Heart right ventricle (tissue), 16 donors: ENCODE measurements at places on chromosomes 5 and 9. TPM values are rescaled to one million over a fixed set of nuclear protein-coding genes. Genes with fewer than 3 reads are reported as not detected.
A peak's percentile ranks its signal among the peaks of the same experiment; 100 is the strongest.

PCDHGB6 gene
- polyA plus RNA-seq, result 1.1 TPM

FBN2 gene
- polyA plus RNA-seq, result 12.0 TPM

DNA sequence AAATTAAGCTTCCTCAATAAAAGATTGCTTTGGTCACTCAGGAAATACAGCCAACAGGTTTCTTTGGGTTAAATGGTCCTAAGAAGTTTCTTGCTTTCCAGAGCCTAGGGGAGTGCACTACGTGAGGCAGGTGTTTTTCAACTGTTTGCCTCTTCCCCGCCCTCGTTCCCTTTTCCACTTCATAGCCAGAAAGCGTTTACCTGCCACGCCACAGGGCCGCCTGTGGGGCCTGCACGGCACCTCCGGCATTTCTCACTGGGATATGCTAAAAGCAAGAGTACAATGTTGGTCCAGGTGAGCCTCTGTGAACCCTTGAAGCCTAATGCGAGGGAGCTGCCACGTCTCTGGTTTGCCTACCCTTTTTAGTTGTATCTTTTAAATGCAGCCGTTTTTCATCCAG, 167.6 kb upstream of the OTULINL start:
- no peak overlapping the region for H3K4me3 ChIP-seq
- no peak for DNase-seq
- peaks cover 35% of the 10 kb centered on the region for H3K4me1 ChIP-seq
- peaks cover 80% of the 10 kb centered on the region for H3K36me3 ChIP-seq
- no peaks in the 10 kb centered on the region for H3K27me3 ChIP-seq

- H3K27ac ChIP-seq, result no peak overlapping the region
- no peaks in the 10 kb centered on the region for H3K36me3 ChIP-seq
- H3K4me1 ChIP-seq, result no peaks in the 10 kb centered on the region
- no peak overlapping the region for H3K4me3 ChIP-seq
- no peak for DNase-seq
Observed at GRCh38 chr5:89613222-89613956, 730.4 kb upstream of the MEF2C start.

GRCh38 chr5:153816870-153817269, 221.8 kb downstream of the FAM114A2 start:
- H3K4me1 ChIP-seq, result no peaks in the 10 kb centered on the region
- no peak for DNase-seq
- H3K36me3 ChIP-seq, result no peaks in the 10 kb centered on the region
- H3K27ac ChIP-seq, result no peak overlapping the region

GRCh38 chr5:141521244-141521781, 32.4 kb downstream of the PCDHGC5 start:
- DNase-seq, result no peak
- H3K27me3 ChIP-seq, result no peaks in the 10 kb centered on the region
- H3K4me3 ChIP-seq, result no peak overlapping the region
- peak overlapping the region; percentile 87 for H3K27ac ChIP-seq
- peaks cover 37% of the 10 kb centered on the region for H3K4me1 ChIP-seq
- H3K36me3 ChIP-seq, result no peaks in the 10 kb centered on the region

GRCh38 chr5:174301848-174302625, 256.5 kb downstream of the NSG2 start:
- H3K36me3 ChIP-seq, result no peaks in the 10 kb centered on the region
- H3K27ac ChIP-seq, result no peak overlapping the region
- no peak overlapping the region for H3K4me3 ChIP-seq
- no peak for DNase-seq

STK32A gene
- polyA plus RNA-seq, result 1.3 TPM

DNA sequence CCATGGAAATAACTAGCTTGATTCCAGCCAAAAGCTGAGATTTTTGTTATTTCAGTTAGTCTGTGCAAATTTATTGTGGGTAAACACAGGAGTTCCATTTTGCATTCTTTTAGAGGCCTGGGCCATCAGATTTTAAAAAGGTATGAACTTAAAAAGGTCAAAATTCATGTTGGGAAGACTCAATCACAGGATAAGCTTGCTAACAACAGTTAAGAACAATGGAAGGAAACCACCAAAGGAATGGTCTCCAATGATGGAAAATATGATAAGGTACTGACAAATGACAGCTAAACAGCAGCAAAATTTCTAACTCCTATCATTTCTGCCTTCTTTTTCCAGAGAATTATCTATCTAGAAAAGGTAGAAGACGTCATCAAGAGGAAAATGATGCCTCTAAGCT, 16.0 kb downstream of the ABITRAM start:
- H3K27ac ChIP-seq, result peak overlapping the region; percentile 26
- H3K36me3 ChIP-seq, result peaks cover 7% of the 10 kb centered on the region
- H3K4me3 ChIP-seq, result no peak overlapping the region
- no peak for DNase-seq
- peaks cover 16% of the 10 kb centered on the region for H3K4me1 ChIP-seq

GRCh38 chr9:33329117-33329563, 38.8 kb downstream of the NFX1 start:
- H3K4me3 ChIP-seq, result no peak overlapping the region
- peak; percentile 60 for DNase-seq
- H3K4me1 ChIP-seq, result no peaks in the 10 kb centered on the region
- H3K27me3 ChIP-seq, result no peaks in the 10 kb centered on the region

DNA sequence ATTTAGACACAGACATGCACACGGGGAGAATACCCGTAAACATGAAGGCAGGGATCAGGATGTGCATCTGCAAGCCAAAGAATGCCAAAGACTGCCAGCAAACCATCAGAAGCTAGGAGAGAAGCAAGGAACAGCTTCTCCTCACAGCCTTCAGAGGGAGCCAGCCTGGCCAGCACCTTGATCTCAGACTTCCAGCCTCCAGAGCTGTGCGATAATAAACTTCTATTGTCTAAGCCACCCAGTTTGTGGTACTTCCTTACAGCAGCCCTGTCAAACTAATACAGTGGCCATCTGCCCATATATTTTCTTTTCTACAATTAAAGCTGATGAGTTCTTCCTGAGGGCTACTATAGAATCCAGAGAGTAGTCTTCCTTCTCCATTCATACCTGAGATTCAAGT, 135.0 kb downstream of the SNCAIP start:
- no peak for DNase-seq
- H3K36me3 ChIP-seq, result no peaks in the 10 kb centered on the region
- no peaks in the 10 kb centered on the region for H3K4me1 ChIP-seq
- H3K27me3 ChIP-seq, result no peaks in the 10 kb centered on the region
- no peak overlapping the region for H3K27ac ChIP-seq
